ENCODE measurements at places on chromosomes 1 and 21. TPM values are rescaled to one million over a fixed set of nuclear protein-coding genes. Genes with fewer than 3 reads are reported as not detected.

DNA sequence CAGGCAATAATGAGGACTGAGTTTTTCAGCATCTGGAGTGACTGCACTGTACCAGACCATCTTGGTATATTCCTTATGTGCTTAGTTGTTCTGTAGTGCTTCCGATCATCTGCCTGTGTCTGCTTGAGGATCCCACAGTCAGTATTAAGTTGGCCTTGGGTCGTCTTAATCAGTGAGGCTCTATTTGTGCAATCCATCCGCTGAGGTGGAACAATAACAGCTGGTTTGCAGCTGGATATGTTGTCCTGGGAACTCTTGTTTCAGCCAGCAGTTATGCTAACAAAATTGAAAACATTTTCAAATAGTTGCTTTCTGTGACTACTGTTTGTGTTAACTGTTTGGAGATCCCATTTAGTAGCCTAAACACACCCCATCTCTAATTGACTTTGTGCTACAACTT is 73.7 kb downstream of the LAMC1 start:
- DNase-seq: no peak

DNA sequence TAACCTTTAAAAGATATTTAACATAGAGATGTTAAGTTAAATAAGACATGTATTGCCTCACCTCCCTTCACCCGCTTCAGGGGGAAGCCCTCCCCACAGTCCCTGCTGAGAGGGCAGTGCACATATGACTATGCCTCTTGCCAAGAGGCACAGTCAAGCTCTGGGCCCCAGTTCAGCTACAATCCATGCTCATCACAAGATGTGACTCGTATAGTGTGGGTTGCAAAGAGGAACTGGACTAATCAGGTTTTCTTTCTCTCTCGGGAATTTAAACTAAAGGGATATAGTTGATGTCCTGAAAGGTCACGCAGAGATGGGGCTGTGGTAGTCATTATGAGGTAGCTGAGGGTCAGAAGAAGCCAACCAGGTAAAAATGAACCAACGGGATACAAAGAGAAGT is 35.6 kb downstream of the LYST start:
- peak; percentile 84 for DNase-seq

DNA sequence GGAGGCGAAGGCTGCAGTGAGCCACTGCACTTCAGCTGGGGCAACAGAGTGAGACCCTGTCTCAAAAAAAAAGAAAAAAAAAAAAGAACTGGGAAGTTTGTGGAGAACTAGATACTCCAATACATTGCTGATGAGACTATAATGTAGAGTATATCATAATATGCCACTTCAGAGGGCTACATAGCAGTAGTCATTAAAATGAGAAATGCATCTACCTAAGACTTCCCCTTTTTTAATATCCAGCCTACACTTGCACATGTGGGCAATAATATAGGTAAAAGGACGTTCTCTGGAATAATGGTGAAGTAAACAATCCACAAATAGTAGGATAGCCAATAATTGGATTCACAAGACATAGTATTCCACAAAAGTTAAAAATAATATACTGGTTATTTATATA is 311.0 kb downstream of the HLX start:
- DNase-seq: no peak

GRCh38 chr1:62637392-62638105 is 40.2 kb downstream of the ANGPTL3 start:
- no peak for DNase-seq

DNA sequence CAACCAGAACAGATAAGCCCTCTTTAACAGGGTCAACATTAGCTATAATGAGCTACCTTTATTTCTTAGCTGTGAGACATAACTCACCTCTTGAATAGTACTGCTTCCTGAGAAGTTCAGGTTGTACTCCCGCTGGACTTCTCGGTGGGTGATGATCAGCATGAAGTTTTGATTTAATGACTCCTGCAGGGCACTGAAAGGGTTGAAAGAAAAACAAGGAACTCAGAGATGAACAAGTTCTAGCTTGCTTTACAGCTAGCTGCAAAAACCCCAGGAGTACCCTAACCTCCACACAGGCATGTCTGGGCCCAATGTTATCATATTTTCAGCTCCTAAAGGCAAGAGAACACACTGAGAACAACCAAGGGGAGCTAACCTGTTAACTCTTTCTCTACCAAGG is 254.4 kb downstream of the FAF1 start:
- peak; percentile 27 for DNase-seq

The ANGPTL3 gene
- total RNA-seq: not detected

DNA sequence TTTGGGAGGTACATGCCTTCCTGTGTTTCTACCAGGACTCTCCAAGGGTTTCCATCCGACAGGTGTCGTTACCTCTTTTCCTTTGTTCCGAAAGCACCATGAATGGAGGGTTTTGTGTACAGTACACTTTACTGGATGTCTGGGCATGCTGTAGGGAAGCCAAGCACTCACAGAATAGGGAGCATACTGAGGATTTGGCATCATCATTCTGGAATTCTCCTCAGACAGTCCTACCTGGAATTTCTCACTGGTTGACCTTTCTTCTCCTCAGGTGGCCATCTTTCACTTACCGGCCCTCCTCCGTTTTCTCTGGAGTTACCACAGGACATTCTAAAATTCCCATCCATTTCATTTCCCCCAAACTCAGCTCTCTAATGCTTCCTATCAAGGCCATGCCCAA is 5.9 kb upstream of the MPL start:
- no peak for DNase-seq

The PAQR6 gene
- total RNA-seq: 2.0 TPM

- no peak for DNase-seq
Observed at GRCh38 chr1:205535866-205536758, 31.6 kb downstream of the CDK18 start.

DNA sequence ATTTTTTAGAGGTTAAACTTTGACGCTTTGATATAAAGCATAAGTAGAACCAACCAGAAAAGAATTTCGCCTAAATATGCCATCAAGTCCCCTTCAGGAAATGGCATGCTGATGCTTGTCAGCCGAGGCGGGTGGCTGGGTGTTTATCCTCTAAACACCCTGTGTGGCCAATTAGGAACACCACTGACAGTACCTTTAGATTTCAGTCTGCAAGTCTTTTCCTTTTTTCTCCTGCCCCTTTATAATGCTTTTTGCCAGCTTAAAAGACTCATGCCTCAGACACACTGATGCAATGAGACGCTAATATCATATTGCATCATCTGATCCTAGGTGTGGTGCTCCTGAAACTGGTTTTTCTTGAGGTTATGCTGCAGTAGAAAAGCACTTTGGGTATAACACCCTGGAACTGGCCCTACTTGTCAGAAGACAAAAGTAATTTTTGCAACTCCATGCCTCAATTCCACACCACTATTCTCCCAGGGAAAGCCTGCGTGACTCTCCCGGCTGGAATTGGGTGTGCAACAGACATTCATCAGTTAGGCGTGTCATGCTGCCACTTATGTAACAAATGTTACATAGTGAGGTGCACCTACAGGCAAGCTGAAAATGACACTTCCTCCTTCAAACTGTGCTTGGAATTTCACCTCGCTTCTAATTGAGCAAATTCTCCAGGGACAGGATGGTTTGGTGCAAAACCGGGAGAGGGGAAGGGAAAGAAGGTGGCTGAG is 2.0 kb upstream of the RCC2 start:
- no peak for DNase-seq

GRCh38 chr1:240524356-240525069 is 87.4 kb downstream of the GREM2 start:
- DNase-seq: no peak

DNA sequence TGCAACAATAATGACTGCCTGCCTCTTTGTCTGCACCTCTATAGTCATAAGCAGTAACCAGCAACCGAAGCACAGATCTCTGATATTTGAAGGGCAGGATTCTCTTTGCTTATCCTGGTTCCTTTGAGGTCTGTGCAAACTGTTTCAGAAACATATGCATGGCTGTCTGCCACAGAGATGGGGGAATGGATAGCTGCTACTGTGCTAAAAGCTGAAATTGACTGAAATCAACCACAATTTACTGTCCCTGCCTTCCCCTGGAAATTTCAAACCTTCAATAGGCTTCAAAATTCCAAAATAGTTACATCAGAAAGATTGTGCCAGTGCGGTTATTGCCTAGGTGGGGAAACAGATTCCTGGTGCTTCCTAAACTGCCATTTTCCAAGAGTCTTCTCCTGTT is 136.8 kb upstream of the GORAB start:
- no peak for DNase-seq

The CCDC185 gene
- not detected for total RNA-seq

The TBX15 gene
- 7.0 TPM for total RNA-seq

The TFB2M gene
- 8.9 TPM for total RNA-seq

The TRIM17 gene
- not detected for total RNA-seq

All from G401 (cell line).